ENCODE measurements at places on chromosomes 7 and 10. TPM values are rescaled to one million over a fixed set of nuclear protein-coding genes. Genes with fewer than 3 reads are reported as not detected.

Gene OIT3
- total RNA-seq: not detected

DNA sequence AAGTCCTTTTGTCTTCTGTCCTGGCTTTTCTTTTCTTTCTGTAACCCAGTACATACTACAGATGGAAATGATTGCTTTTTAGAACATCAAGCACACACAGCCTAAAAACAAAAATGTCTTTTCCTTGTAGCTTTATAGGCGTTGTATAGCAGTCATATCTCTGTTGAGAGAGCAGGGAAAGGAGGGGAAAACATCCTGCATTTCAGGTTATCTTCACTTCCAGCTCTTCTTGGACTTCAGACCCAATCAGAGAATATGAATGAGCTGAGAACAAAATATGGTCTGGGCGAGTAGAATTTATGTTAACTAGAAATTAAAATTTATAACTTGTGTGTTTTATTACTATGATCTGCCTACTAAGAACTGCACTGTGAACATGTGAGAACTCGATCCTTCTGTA is 14.7 kb downstream of the TMEM60 start:
- no peak for DNase-seq

DNA sequence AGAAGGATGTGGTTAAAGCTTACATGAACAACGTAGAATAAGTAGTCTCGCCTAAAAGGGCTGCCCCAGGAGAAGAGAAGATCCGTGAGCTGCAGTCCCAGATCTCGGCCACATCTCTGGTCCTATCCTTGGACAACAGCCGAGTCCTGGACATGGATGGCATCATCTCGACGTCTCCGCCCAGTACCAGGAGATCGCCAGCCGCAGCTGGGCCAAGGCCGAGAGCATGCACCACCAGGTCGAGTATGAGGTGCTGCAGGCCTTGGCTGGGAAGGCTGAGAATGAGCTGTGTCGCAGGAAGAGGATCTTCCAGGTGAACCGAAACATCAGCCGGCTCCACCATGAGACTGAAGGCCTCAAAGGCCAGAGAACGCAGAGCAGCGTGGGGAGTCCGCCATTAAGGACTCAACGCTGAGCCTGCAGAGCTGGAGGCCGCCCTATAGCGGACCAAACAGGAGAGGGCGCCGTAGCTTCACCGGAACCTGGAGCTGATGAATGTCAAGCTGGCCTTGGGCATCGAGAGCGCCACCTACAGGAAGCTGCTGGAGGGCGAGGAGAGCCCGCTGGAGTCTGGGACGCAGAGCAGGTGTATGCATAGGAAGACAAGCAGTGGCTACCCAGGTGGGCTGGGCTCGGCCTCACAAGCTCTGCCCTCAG is 22.2 kb downstream of the LIPK start:
- no peak for DNase-seq

Gene PROSER2
- total RNA-seq: 48.2 TPM

- DNase-seq: no peak
Observed at GRCh38 chr7:7183838-7184463, 1.6 kb downstream of the C1GALT1 start.

DNA sequence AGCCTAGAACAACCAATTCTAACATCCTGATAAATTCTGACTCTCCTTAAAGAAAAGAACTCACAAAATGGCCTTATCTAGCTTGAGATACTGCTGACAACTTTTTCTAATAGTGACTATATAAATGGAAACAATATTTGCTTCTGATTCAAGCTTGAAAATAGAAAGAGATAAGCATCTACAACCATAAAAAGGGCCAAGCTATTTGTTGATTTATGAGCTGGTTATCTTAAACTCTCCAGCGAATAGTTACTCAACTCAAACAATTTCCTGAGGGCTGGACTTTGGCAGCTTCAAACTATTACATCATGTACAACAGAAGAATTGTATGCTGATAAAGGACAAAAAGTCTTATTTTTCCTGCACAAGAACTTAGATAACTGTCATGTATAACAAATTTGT is 4.6 kb downstream of the USP54 start:
- no peak for DNase-seq

Gene CUL1
- 37.6 TPM for total RNA-seq

GRCh38 chr7:55594414-55594813 is 22.1 kb upstream of the VOPP1 start:
- DNase-seq: peak; percentile 56

GRCh38 chr10:69089638-69090599 is 2.0 kb downstream of the SRGN start:
- no peak for DNase-seq

- DNase-seq: no peak
Observed at GRCh38 chr10:94075506-94075905, 81.8 kb downstream of the PLCE1 start.

DNA sequence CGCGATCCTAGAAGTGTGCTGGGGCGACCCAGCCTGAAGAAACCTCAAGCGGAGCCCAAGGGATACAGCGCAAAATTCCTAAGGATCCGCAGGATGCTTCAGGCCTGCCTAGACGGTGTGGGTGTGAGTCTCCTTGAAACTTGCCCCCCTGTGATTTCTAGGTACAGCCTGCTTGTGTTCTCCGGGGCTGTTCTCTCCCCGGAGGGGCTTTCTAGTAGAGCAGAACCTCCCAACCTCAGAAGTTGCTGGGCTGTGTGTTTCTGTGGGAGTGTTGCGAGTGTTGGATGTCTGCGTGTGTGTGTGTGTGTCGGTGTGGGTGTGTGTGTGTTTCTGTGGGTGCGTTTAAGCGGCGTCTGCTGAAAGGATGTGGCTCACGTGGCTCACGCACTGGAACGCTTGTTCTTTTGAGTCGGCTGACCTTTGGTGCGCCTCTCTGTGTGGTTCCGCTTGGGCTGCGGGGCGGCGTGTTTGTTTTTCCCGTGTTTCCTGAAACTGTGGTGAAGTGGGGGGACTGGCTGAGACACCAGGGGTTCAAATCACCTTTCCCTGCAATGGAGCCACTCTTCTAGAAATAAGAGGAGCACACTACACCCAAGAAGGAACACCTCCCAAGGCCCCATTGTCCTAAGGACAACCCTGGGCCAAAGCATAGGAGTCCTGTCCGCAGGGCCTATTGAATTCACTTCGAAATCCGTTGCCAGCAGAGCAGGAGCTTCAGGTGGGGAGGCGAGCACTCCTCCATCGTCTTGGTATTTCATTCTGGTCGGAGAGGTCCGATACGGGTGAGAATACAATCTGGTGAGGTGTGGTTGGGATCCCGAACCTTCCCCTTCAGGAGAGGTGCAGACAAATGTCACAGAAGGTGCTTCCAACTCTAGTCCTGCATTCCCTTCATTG is 25.1 kb upstream of the ZNF273 start:
- no peak for DNase-seq

DNA sequence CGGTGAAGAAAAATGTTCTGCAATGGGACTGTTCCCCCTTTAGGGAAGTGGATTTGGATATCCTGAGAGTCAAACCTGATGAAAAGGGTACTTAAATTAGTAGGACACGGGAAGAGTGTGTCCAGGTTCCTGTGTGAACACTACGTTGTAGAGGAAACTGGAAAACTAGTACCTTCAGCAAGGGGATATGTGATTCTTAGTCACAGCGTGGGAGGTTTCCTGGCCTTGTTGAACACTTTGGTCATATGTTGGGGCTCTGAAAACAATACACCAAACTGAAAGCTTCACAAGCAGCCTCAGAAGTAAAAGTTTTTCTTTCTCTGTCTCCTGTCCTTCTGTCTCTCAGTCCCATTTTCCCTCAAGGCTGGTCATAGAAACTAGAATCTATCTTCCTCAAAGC is 306.9 kb upstream of the GLI3 start:
- no peak for DNase-seq

Gene ERV3-1
- 15.2 TPM for total RNA-seq

DNA sequence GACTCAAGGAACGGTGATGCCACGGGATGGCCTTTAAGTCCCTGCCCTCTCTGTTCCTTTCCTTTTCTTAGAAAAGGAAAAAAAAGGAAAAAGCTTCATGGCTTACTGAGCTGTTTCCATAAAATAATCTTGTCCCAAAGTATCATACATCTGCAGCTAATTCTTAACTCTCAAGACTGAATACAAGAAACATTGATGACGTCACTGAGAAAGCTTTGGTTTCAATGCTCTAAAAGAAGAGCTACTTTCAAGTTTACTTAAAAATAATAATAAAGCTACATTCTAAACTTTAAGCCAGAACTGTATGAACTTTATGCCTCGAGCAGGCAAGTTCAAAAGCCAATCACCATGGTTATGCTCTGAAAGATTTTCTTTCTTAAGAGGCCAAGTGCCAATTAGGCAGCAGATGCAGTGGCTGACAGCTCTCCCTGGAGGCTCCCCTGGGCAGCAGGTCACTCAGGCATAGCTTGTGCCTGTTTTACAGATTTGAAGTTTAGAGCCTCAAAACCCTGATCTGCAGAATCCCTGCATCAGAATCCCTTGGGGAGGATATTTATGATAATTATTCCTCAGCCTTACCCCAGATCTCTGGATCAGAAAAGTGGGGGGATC is 165.0 kb downstream of the CHN2 start:
- peak; percentile 24 for DNase-seq

Gene ABCA13
- 6.0 TPM for total RNA-seq

Gene ITPRID1
- not detected for total RNA-seq

Gene WEE2
- total RNA-seq: 0.06 TPM

DNA sequence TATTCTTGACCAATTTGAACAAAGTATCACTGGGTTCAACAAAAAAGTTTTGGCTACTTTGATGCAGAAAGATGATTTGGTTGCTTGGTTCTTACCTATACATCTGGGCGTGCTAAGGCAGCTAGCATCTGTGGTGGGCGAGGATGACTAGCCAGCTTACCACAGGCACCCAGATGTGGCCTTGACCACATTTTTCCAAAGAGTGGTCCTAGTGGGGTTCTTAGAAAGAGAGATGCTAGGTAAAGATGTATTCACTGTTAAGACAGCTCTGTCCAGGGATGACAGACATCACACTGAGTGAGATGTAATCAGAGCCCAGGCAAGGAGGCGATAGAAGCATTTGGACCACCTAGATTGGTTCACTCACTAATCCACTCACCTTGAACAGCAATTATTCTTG is 785 bp downstream of the DNTT start:
- no peak for DNase-seq

Gene CDC14C
- total RNA-seq: not detected

Gene ELMO1
- total RNA-seq: 35.4 TPM

GRCh38 chr7:130875265-130875741 is 141.3 kb upstream of the KLF14 start:
- DNase-seq: peak; percentile 70

Gene SPDYE2
- total RNA-seq: 0.50 TPM

DNA sequence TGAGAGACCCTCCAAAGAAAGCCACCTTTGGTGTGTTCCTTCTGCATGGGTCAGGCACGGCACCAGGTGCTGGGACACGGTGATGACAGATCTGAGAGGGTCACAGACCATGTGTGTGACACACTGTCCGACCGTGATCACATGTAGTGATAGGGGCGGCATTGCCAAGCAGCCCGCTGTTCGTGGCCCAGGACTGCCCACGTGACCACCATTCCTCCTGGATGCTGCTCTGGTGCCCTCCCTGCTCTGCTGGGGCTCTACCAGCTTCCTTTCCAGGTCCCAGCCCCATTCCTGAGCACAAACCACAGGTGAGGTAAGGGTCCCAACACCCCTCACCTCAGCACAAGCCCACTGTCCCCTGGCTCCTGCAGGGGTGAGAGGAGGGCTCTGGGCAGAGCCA is 10.1 kb upstream of the SLC18A3 start:
- no peak for DNase-seq

Gene IFIT1B
- total RNA-seq: not detected

DNA sequence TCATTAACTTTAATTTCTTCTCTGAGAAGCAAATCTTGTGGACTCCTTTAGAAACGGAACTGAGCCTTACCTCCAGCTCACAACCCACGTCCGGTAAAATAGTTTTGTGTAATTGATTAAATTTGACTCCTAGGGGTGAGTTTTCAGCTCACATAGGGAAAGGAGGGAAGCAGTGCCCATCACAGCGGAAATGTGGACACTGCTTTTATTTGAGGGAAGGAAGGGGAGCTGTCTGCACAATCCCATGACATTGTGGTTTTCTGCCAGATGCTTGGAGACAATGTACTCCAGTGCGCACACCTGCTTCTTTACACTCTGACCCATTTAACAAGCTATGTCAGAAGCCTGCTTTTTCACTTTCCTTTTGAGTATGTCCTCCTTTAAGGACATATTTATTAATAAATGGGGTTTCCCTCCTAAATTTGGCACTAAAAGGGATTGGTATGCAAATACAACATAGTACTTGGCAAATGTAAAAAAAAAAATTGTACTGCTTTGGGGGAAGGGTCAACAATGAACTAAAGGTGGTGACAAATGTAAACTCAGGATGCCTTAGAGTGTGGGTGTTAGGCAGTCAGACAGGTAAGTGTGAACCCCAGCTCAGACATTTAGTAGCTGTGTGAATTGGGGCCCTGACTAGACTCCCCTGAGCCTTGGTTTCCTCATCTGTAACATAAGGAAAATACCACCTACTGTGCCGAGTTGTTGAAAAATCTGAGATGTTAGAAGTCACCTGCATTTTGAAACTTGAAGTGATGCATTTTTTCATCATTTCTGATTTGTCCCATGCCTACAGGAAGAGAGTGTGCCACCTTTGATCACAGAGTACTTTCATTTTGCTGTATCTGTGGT is 90.2 kb upstream of the KLF6 start:
- no peak for DNase-seq

GRCh38 chr10:32618482-32618881 is 172.5 kb downstream of the CCDC7 start:
- DNase-seq: no peak

DNA sequence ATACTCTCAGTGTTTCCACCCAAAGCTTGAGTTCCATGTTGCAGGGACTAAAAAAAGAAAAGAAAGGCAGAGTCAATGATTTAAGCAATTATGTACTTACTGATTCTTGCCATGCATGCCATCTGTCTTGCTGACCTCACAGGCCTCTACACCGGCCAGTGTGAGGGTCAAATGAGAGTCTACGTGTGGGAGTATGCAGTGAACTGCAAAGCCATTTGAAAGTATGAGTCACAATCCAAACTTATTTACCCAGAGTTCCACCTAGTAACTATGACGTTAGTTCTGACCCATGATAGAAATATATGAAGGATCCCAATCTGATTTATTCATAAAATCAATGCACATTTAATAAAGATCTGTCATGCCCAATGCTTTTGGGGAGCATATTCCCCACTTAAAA is 26.5 kb downstream of the PDE1C start:
- DNase-seq: no peak

DNA sequence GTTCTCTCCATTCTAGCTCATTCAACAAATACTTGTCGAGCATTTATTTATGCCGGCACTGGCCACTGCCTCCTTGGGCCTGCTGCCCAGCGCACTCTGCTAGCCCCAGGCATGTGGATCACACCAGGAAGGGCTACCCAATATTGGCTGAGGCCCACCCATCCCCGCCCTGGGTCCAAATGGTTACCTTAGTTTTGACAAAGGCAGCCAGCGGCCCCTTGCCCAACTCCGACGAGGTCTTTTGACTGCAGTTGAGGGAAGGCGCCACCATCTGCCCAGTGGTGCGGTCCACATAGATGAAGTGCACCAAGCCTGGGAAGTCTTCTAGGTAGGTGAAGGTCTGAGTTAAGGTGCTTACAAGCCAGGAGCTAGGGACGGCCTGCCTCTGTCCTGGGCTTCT is 7.2 kb upstream of the PYROXD2 start:
- DNase-seq: no peak

Gene IFIT5
- total RNA-seq: 23.3 TPM

Gene NXPH1
- not detected for total RNA-seq

- no peak for DNase-seq
Observed at GRCh38 chr10:8962249-8962648, 907.8 kb downstream of the GATA3 start.

All from kidney (tissue), 22 donors.